NB4 (cell line): ENCODE measurements at places on chromosomes 11 and 22.
A peak's percentile ranks its signal among the peaks of the same experiment; 100 is the strongest.

DNA sequence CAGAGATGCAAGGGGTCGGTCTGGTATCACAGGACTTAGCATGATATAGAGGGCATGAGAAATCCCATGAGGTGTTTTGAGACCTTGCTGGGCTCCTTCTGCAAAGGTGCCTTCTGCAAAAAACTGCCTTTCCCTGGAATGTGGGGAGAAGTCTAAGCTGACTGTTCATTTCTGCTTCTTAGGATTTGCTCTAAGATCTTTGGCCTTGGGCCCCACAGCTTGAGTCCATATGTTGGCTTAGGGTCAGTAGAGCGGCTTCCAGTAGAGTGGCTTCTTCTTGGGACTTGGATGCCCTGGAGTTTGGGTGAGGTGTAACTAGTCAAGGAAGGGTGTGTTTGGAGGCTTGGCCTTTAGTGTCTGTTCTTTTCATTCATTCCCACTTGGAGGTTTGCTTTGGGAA lies 37.0 kb downstream of the AMPD3 start:
- DNase-seq: no peak

- no peak for DNase-seq
Observed at GRCh38 chr22:37060801-37061610, 9.5 kb downstream of the KCTD17 start.

GRCh38 chr11:91778758-91779157 lies 445.9 kb upstream of the FAT3 start:
- no peak for DNase-seq

DNA sequence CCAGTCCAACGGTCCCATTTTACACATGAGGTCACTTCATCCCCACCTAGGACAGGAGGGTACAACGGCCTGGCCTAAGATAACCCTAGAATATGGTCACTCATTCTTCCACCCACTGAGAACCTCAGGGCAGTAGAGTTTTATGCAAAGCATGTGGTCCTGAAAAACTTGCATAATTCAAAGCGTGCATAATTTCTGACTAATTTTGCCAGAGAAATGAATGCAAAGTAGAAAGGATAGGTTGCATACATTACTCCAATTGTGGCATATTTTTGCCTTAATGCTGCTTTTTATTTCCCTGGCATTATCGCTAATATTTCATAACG lies 32.5 kb upstream of the SLC35C1 start:
- DNase-seq: no peak

DNA sequence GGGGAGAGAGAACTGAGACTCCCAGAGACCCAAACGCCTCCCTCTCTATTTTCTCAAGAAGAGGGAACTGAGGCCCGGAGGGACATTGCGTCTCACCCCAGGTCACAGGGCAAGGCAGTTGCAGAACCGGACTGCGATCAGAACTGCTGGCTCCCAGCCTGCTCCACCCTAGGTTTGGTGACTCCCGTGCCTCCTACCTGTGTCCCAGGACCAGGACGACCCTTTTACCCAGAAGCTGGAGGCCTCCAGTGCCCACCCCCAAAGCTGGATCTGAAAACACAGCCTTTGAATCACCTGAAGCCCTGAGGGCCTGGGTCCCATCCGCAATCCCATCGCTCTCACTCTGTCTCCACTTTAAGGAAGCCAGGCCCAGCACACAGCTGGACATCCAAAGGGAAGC lies 1.4 kb downstream of the GSTT4 start:
- DNase-seq: no peak

DNA sequence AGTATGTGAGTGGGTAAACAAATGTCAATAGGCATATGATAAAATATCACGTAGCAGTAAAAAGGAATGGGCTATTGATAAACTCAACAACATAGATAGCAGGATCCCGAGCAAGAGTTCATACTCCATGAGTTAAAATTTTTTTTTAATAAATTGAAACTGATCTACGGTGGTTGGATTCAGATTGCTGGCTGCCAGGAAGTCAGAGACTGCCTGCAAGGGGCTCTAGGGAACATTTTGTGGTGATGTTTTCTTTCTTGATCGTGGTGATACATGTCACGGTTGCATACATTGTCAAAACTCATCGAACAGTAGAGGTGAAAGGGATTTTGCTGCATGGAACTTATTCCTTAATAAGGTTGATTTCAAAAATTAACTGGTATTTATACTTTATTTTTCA lies 62.6 kb upstream of the WNT7B start:
- no peak for DNase-seq

DNA sequence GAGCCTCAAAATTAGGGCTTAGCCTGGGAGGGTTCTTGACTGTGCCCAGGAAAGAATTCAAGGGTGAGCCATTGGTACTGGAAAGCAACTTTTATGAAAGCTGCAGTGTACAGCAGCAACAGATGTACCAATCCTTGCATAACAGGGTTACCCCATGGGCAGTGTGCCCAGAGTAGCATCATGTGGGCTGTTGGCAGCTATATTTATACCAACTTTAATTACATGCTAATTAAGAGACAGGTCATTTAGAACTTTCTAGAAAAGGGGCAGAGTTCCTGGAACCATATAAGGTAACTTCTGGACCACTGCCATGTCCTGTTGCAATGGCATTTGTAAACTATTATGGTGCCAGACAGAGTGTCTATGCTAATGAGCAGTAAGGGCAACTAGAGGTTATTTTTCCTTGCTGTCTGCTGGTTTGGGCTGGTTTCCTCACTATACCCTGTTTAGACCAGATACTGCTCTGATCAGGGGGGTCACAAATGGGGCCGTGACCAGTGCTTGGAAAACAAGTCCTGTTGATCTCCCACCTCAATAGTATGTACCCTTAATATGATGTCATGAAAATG lies 1120.5 kb upstream of the RAG2 start:
- DNase-seq: no peak

DNA sequence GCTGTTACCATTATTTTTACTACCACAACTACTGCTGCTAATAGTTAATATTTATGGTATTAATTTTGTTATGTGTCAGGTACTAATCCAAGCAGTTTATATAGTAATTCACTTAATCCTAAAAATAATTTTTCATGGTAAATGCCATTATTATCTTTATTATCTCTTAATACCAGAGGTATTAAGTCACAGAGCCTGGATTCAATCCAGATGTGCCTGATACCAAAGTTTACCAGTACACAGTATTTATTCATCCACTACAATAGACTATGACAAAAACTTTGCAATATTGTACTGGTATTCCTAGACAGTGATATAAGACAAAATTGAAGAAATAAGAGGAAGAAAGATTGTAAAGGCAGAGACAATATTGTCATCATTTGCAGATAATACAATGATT lies 24.5 kb downstream of the MAP6 start:
- DNase-seq: no peak

DNA sequence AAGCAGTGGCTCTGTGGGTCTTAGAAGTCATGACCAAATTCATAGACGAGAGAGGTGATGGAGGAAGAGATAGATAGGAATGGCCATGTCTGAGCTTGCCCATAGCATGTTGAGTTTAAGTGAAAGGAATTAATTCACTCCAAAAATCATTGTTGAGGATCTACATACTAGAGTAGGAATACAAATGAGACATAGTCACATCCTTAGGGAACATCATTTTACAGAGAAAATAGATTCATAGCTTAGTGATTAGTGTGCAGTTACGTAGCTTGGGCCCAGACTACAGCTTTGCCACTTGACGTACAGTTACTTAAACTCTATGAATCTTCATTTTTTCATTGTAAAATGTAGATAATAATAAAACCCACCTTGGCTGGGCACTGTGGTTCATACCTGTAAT lies 21.4 kb upstream of the BMAL1 start:
- DNase-seq: no peak

DNA sequence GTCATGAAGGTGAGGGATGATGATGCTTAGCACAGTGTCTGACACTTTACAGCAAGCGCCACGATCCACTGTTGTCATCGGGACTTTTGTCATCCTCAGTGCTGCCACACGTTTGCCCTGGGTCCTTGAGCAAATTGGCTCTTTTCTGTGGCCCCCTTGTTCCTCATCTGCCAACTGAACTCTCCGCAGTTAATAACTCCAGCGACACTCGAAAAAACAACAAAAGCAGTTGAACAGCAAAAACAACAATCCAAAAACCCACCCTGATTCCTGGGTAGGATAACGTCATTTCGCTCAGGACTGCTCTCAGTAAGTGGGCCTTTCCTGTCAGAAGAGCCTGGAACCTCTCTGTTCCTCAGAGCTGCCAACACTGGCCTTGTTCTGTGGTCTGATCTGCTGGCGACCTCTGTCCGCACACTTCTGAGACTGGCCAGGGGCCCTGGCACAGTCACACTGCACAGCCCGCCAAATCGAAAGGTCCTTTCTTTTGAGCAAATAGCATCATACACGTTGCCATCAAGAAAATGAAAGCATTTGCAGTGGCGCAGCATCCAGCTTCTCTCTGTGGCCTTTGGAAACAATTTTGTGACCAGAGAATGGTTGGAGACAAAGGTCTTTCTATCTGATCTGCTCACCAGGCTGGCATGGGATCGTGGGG lies 79.9 kb upstream of the SYT13 start:
- DNase-seq: no peak

DNA sequence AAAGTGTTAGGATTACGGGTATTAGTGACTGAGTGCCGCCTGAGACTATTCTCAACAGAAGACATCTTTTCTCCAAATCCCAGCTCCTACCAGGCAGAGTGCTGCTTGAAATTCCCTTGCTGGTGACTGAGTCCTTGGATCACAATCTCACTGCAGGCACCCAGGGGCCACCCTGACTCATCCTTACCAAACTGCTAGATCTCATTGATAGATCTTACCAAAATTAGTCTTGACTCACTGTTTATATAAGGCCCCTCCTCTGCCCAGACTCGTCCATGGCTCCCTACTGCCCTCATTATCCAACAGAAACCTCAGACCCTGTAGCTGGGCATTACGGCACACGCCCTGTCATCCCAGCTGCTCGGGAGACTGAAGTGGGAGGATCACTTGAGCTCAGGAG lies 14.7 kb downstream of the TBC1D10A start:
- no peak for DNase-seq

- DNase-seq: no peak
Observed at GRCh38 chr11:17684550-17684949, 34.8 kb upstream of the MYOD1 start.

- DNase-seq: no peak
Observed at GRCh38 chr11:95732930-95733602, 56.5 kb downstream of the FAM76B start.

GRCh38 chr22:36017651-36018091 lies 11.0 kb downstream of the RBFOX2 start:
- peak; percentile 51 for DNase-seq

DNA sequence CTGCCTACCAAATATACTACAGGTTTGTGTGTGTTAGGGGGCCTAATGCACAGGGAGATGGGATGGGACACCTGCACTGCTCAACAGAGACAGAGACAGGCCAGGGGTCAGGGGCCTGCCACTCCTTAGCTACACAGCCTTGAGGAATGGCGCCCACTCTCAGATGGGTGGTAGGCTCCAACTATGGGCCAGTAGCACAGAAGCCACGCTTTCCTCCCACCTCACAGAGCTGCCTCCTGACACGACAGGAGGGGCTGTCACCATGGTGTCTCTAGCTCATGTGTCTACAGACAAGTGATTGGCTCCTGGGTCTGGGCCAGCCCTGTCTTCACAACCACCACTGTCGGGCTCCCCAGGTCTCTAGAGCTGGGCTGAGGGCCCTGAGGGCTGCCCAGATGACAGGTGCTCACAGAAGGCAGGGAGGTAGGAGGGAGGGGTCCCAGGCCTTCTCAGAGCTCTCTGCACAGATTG lies 81.8 kb downstream of the DGCR2 start:
- DNase-seq: no peak

GRCh38 chr11:122812638-122813037 lies 25.7 kb upstream of the CRTAM start:
- no peak for DNase-seq

- no peak for DNase-seq
Observed at GRCh38 chr22:43008509-43008908, 6.4 kb downstream of the PACSIN2 start.

GRCh38 chr11:43874738-43875137 lies 5.9 kb upstream of the ALKBH3 start:
- DNase-seq: no peak

DNA sequence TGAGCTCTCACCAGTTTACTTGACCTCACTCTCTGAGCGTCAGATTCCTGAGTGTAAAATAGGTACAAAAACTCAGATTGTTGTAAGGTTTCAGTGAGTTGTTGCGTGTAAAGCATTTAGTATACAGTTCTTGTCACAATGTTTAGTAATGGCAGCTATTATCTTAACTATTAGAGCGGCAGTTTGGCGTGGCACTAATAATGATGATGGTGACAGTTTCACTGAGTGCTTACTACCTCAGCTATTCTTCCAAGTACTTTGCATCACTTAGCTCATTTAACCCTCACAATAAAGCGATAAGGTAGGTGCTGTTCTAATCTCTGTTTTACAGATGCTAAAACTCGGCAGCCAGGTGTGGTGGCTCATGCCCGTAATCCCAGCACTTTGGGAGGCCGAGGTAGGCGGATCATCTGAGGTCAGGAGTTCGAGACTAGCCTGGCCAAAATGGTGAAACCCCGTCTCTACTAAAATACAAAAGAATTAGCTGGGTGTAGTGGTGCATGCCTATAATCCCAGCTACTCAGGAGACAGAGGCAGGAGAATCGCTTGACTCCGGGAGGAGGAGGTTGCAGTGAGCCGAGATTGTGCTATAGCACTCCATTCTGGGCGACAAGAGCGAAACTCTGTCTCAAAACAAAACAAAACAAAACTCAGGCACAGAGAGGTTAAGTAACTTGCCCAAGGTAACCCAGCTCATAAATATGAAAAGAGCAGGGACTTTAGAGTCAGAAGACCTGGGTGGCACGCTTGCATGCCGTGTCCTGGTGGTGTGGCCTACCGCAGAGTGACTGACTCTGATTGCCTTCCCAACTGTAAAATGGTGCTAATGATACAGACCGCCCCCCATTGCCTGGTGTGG lies 76.2 kb downstream of the PTPRJ start:
- DNase-seq: no peak

GRCh38 chr11:104522650-104523049 lies 358.7 kb upstream of the PDGFD start:
- DNase-seq: no peak

DNA sequence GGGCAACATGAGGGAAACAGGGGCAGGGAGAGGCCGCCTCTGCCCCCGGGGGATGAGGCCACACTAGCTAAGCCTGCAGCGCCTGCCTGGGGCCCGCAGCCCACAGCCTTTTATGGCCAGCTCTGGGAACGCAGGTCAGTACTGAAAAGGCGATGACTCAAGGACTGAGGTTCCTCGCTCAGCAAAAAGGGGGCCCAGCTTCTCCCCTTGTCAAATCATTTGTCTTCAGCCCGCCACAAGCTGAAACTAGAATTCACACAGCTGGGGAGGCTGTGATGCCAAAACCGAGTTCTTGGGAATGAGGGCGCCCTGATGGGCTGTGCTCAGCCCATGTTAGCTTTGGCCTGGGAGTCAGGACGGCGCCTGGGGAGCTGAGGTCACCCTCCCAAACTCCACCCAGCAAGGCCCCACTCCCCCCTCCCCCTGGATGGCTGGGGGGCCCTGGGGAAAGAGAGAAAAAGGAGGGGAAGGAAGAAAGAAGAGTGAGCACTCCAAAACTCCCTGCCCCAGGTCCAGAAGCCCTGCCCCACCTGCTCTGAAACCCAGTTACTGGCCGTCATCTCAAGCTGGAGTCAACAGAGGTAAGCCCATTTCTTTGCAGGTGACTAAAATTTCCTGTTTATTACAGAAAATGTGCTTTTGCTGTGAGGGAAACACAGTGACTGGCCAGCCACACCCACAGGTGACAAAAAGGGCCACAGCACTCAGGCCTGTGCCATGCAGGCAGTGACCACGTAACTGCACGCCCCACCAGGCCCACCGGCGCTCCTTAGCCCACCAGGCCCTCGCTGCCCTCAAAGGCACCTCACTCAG lies 13.7 kb downstream of the EHD1 start:
- DNase-seq: peak; percentile 93
